Central memory CD8-positive, alpha-beta T cell (primary cell): ENCODE measurements at places on chromosomes 13 and 19.

GRCh38 chr19:54608792-54609191 lies 15.4 kb downstream of the LILRA1 start:
- DNase-seq = no peak

- DNase-seq = no peak
Observed at GRCh38 chr19:30530751-30531150, 158.6 kb downstream of the ZNF536 start.

DNA sequence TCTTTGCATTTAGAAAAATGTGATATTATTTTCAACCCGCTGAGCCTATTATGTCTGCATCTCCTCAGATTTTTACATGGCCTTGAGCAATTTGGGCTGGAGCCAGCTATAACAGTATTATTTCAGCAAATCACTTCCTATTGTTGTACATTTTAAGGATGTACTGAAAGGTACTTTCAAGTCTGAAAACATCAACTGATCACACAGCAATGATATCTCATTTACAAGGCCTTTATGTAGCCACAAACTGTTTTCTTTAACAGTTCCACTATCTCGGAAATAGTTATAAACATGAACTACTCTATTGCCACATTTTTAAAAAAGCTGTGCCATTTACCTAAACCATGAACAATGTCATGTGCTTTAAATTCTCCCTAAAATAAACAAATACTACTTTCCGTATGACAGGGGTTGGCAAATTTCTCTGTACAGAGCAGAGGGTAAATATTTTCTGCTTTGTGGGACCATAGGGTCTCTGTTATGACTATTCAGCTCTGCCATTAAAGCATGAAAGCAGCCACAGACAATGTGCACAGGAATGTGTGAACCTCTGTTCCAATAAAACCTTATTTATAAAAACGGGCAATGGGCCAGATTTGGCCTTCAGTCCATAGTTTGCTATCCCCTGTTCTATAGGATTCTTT lies 560.4 kb downstream of the GPC6 start:
- DNase-seq = no peak

GRCh38 chr13:110617321-110618072 lies 2.2 kb downstream of the NAXD start:
- no peak for DNase-seq

DNA sequence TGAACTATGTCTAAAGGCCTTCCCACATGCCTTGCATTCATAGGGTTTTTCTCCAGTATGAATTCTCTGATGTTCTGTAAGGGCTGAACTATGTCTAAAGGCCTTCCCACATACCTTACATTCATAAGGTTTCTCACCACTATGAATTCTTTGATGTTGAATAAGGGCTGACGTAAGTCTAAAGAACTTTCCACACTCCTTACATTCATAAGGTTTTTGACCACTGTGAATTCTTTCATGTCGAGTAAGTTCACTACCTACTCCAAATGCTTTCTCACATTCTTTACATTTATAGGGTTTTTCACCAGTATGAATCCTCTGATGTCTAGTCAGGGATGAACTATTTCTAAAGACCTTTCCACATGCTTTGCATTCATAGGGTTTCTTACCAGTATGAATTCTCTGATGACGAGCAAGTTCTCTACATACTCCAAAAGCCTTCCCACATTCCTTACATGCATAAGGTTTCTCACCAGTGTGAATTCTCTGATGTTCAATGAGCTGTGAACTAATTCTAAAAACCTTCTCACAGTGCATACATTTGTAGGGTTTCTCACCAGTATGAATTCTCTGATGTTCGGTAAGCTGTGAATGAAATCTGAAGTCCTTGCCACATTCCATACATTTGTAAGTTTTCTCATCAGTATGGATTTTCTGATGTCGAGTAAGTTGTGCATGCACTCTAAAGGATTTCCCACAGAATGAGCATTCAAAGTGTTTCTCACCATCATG lies 19.1 kb upstream of the ZNF260 start:
- no peak for DNase-seq
